ENCODE measurements at places on chromosomes 3 and 15. TPM values are rescaled to one million over a fixed set of nuclear protein-coding genes. Genes with fewer than 3 reads are reported as not detected.

The COL7A1 gene
- total RNA-seq: 1.8 TPM

The SERP1 gene
- 86.9 TPM for total RNA-seq

The FBXO40 gene
- total RNA-seq: not detected

The NOX5 gene
- total RNA-seq: under 0.01 TPM

The TMEM42 gene
- total RNA-seq: 4.7 TPM

The CRBN gene
- total RNA-seq: 66.4 TPM

The TTLL13 gene
- not detected for total RNA-seq

The CCR9 gene
- total RNA-seq: not detected

The GPD1L gene
- total RNA-seq: 20.0 TPM

The CPN2 gene
- not detected for total RNA-seq

The CP gene
- 0.46 TPM for total RNA-seq

The DAPK2 gene
- total RNA-seq: 1.00 TPM

The GOLGA8H gene
- 0.15 TPM for total RNA-seq

The SEC61A1 gene
- total RNA-seq: 169 TPM

The A4GNT gene
- not detected for total RNA-seq

The PTX3 gene
- 3.6 TPM for total RNA-seq

The EXOG gene
- total RNA-seq: 17.6 TPM

The MST1R gene
- 1.4 TPM for total RNA-seq

The SLC28A1 gene
- not detected for total RNA-seq

The ACTRT3 gene
- 3.8 TPM for total RNA-seq

The GOLGA6L7 gene
- total RNA-seq: not detected

The TBCCD1 gene
- total RNA-seq: 24.7 TPM

The TM4SF4 gene
- not detected for total RNA-seq

The MINAR1 gene
- total RNA-seq: 2.2 TPM

The ZBTB20 gene
- total RNA-seq: 4.0 TPM

The SEMA3F gene
- not detected for total RNA-seq

The GOLGA6D gene
- not detected for total RNA-seq

The SYNPR gene
- not detected for total RNA-seq

The GOLGA8J gene
- not detected for total RNA-seq

The ALDH1A2 gene
- total RNA-seq: 1.3 TPM

The NEIL1 gene
- 5.1 TPM for total RNA-seq

The DGKG gene
- total RNA-seq: 6.0 TPM
